ENCODE measurements at places on chromosomes 3 and 15.

DNA sequence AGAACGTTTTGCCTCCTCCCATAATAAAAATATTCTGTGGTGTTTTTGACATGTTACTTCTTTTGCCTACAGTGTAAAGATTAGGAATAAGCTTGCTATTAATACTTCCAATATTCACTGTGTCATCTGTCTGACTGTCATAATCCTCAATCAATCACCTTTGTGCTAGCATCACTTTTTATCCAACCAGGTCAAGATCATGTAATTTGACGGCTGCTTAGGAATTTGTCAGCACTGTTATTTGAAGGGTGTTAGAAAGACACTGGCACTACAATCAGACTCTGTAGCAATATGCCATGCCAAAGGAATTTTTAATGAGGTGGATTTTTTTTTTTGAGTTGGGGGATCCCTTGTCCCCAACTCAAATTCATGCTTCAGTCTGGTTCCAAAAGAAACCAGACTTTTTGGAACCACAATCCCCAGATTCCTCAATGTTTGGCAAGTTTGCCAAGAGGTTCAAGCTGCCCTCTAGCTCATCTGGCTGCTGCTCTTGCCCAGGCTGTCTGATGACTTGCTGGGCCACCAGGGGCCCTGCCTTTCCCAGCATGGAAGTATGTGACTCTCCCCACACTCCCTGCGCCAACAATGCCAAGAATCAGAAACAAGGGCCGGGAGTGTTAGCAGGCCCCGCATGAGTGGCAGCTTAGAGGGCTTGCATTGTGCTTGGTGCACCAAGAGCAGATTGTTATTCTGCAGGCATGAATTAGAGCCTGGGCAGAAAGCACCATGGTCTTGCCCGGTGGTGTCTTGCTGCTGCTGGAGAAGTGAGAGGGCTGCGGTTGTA is 58.6 kb upstream of the TSC22D2 start:
- no peak for DNase-seq

- DNase-seq = no peak
Measured at GRCh38 chr15:65254356-65254755, 32.3 kb downstream of the PARP16 start.

DNA sequence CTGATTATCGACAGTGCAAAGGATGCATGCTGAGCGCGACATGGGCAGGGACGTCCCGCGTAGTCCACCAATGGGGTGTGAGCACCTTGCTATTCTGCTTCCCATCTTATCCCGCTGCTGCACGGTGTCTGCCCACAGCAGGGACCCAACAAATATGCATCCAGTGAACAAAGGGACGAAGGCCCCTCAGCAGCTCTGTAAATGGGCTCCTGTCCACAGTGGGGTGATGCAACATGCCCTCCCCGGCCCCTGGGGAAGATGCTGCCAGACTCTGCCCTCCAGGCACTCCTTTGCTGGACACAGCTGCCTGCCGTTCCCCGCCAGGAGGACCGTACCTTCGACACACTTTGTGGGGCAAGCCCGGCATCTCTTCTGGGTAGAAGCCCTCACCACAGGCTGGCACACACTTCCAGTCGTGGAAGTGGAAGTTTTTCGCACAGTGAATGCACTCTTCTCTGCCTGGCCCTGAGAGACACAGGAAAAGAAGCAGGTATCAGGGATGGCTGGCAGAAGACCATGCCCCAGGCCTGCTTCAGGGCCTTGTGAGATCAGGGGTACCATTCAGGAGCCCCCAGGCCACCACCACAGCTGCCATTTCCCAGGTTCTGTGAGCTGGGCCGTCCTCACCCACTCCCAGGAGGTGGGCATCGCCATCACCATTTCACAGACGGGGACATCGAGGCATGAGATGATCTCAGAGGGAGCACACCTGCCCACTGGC is 18.2 kb upstream of the SNRPA1 start:
- no peak for DNase-seq

GRCh38 chr15:36108541-36108940 is 470.9 kb upstream of the CDIN1 start:
- no peak for DNase-seq

DNA sequence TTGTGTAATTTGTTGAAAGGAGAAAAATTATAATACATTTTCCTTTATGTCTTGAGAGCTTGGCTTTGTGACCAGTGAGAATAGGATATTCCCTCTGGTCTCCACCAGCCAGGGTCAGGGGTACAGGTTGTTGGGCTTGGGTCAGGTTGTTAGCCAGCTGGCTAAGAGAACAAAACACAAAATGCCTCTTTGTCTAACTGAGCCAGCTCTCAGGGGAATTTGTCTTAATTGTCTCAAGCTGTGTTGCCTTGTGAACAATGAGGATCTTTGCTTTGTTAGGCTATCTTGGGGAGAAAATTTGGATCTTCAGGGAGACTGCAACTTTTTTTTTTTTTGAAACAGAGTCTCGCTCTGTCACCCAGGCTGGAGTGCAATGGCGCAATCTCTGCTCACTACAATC is 17.7 kb upstream of the GK5 start:
- no peak for DNase-seq

- peak; percentile 58 for DNase-seq
Measured at GRCh38 chr3:50674349-50675178, at the start of gene DOCK3. Gene DOCK3, plus strand, starts transcription at chr3:50674927. Its CDS starts 337 bp downstream, at chr3:50675264.

- no peak for DNase-seq
Measured at GRCh38 chr3:923161-923910, 169.5 kb upstream of the CNTN6 start.

GRCh38 chr3:115648559-115648958 is 25.2 kb downstream of the GAP43 start:
- DNase-seq = no peak

GRCh38 chr3:41682996-41683395 is 278.9 kb downstream of the ULK4 start:
- DNase-seq = no peak

GRCh38 chr15:70167155-70167554 is 69.4 kb upstream of the TLE3 start:
- no peak for DNase-seq

DNA sequence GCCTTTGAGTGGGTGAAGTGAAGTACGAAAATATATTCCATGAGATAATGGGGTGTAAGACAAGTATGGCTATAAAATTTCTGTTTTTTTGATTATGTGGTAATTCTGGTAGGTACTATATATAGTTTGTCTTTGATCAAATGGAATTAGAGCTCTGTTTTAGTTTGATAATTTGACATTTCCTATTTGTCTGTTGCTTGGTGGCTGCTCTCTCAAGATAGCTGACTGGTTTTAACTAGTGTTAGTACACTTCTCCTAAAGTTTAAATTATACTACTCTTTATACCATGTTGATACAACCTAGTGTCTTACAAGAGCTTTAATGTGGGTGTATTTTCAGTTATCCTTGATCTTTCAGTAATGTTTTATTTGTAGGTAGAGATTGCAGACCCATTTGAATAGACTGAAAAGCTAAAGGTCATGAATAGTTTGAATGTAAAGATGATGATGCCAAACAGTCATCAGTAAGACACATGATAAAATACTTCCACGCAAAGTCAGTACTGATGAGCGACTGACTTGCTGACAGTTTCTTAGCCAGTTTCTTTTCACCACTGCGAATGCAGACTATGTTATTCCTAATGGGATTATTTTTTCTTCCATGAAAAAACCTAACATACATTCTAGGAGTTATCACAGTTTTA is 15.2 kb downstream of the SACM1L start:
- DNase-seq = no peak

DNA sequence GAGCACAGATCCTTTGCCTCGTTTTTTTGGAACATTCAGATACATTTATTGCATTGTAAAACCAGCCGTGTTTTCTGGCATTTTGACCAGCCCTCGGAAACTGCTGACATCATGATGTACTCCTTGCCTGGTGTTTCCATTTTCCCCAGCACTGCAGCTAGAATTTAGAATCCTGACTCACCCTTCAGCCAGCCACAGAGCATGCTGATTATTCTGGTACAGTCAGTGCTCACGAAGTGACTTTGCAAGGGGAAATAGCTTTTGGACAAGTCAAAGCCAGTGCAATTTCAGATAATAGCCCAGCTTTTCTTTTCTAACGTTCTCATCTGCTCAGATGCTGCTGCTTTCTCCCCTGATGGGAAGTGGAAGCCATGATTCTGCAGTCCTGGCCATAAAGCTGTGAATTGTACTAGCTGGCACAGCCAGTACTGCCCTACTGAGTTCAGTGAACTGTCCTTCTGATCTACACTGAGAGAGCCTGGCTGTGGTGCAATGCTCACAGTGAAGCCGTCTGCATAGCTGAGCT is 12.1 kb upstream of the CNBP start:
- DNase-seq = peak; percentile 27

DNA sequence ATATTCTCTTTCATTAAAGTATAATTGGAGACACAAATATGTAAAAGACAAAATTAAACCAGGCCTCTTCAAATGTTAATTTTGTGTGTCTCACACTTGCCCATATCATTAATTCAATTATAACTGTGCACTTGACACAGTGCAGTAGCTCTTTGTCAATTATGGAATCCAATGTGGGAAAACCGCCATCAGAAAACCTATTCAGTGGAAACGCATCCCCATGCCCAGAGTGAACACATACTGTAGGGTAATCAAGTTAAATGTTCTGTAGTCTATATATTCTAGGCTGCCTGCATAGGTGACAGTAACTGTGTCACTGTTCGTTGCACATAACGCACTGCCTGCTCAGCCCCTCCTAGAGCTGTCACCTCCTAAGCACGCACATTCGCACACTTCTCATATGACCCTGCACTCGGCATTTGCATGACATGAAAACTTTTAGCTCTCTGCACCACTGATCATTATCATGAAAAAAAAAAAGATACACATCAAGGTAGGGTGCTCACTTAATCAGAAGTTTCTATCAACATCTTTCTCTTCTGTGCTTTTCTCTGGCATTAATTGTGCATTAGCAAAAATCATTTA is 63.2 kb downstream of the MEIS2 start:
- no peak for DNase-seq

- no peak for DNase-seq
Measured at GRCh38 chr15:38631119-38632075, 66.8 kb upstream of the RASGRP1 start.

DNA sequence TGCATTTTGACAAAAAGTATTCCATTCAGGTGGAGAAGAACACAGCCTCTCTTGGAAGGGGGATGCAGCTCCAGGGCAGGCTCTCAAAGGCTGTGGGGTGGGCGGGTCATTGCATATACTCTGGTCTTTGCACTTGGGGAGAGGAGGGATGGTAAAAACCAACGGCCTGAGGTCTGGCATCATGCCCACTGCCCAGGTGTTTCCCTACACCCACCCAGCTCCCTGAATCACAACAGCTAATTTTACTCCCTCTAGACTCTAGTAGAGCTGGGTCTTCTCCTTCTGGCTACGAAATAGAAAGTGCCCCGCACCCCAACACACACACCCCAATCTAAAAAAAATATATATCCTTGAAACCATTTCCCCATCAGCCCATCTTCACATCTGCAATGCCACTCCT is 1.0 kb downstream of the MYLK start:
- DNase-seq = no peak

DNA sequence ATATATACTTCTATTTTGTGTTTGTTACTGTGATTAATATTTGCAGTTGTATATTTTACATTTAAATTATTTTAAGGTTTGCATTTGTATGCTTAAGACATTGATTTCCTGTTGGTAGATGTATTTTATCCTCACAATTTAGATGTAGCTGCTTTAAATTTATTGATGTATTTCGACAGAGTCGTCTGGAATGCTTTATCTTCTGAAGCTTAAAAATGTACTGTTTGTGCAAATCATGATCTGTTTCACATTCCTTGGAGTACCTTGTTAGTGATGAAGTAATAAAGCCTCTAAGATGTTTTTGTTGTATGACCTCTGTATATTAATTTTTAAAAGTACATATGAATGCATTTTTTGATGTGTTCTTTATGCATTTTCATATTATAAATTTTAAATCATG is 1.9 kb downstream of the CHD2 start:
- no peak for DNase-seq

DNA sequence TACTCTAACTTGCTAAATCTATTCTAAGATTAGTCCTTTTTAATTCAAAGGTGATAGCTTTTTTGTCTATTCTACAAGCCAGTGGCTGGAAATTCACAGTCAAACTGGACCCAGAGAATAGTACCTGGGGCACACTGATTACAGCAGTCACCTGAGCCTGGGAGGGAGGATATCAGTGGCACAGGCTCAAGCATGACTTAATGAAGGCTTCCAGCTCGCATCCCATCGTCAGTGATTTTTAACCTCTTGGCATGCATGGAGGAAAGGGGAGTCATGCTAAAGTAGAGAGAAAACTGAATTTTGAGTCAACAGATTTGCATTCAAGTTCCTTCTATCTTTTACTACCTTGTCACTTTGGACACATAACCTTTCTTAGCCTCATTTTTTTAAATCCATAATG is 24.8 kb downstream of the GOLIM4 start:
- DNase-seq = no peak

GRCh38 chr3:13162549-13163320 is 89.5 kb upstream of the IQSEC1 start:
- no peak for DNase-seq

- DNase-seq = no peak
Measured at GRCh38 chr15:31786360-31786759, 244.0 kb upstream of the CHRNA7 start.

DNA sequence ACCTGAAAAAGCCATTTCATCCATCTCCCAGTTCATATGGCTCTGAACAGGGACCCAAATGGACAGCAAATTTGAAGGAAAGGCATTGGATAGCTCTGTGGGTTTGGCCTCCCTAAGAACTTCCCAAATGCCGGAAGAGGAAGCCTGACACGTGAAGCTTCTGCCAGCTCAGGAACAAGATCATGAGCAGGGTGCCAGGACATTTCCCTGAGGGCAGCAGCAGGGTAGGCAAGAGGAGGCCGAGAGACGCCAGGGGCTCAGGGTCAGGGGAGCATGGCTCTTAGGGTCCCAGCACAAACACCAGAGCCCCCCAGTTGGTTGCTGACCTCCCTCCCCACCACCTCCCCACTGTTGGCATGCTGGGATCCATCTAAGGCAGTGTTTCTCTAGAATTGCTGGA is 187.5 kb downstream of the MEGF11 start:
- DNase-seq = no peak

GRCh38 chr3:20344400-20344959 is 158.5 kb upstream of the SGO1 start:
- no peak for DNase-seq

DNA sequence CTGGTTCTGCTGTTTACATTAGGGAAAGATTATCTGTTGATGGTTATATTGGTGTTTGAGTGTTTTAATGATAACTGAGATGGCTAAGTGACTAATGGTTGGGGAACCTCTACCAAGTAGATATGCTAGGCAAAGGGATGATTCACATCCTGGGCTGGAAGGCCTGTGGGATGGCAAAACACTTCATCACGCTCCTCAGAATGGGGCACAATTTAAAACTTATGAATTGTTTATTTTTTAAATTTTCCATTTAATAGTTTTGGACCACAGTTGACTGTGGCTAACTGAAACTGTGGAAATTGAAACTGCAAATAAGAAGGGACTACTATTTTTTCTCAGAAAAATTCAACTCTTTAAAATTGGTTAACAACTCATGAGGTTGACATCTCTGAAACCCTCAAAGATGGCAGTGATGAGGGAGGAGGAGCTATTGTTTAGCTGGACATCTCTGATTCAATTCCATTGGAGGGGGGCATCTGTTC is 100.5 kb upstream of the ZBED2 start:
- no peak for DNase-seq

All from CD4-positive, alpha-beta T cell treated with Interferon gamma for 1 hour (primary cell).